Esophagus squamous epithelium (tissue), 5 donors: ENCODE measurements at places on chromosomes 2 and 18.

GRCh38 chr18:33128581-33128980, 311.9 kb downstream of the CCDC178 start:
- no peak for DNase-seq

GRCh38 chr18:68466672-68467071, 248.2 kb downstream of the TMX3 start:
- DNase-seq = no peak

GRCh38 chr2:28633746-28634145, 117.9 kb upstream of the PPP1CB start:
- DNase-seq = no peak

- DNase-seq = no peak
Measured at GRCh38 chr18:27948986-27949385, 227.9 kb downstream of the CDH2 start.

- no peak for DNase-seq
Measured at GRCh38 chr2:231542136-231542535, 11.9 kb upstream of the NMUR1 start.

DNA sequence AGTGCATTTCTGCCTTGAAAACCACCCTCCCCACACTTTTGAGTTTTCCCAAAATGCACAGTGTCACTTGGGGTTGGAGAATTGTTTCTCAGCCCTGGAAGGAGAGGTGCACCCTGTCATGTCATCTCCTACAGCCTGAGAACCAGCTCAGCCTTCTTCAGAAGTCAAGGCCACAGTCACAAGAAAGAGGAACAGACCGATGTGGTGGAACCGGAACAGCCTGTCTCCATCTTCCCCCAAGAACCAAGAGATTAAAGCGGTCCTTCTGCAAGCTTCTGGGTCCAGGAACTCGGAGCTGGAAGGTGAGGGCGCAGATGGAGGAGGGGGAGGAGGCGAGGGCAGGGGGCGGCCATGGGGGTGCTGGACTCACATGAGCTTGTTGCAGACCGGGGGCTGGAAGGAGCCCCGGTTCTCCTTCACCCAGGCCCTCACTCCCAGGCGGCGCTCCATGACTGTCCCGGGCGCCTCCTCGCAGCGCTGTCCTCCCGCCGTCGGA, 248 bp downstream of the HAAO start:
- DNase-seq = no peak

DNA sequence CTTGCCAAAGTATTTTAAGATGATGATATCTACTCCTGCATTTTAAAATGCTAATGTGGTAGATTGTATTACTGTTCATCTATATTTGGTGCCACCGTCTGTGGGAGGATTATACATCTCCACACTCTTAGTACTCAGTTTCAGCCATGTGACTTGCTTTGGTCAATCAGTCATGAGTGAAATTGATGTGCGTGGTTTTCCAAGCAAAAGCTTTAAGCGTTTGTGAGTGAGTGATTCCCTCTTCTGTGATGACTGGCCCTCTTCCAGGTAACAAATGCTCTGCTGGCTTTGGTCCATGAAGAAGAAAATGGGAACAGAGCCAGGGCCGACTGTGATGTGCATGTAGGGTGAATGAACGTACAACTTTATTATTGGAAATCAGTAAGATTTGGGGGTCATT, 330.4 kb downstream of the LPIN1 start:
- DNase-seq = no peak

GRCh38 chr2:120167272-120167671, 55.9 kb downstream of the TMEM185B start:
- DNase-seq = no peak

DNA sequence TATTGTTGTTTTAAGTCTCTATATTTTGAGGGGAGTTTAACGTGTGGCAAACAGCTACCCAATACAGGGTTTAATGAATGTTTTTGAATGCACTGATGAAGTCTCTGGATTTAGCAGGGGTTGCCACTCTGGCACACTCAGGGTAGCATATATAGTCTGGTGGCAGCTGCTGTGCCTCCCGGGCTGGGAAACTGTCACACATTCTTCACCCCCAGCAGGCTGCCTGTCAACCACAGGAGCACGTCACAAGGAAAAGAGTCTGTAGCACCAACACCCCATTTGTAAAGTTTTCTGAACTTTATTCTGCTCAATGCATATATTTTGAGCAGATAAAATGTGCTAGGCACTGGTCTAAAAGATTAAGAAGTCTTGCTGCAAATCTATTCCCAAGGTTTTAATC, 39.3 kb downstream of the NGEF start:
- DNase-seq = no peak

DNA sequence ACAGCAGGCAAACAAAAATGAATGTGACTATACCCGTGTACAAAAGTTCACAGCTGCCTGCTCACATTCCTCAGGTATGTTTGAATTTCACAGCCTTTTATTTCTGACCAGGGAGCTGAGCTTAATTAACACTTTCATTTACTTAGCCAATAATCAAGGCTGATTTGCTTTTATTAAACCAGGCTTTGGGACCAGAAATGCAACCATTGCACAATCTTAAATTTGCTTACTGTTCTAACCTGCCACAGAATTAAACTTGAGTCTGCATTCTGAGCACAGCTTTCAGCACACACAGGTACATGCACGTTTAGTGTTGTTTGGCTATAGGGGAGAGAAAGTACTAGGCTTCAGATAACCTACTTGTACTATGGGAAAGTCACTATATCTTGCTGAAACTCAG, 372.4 kb upstream of the ATP5MC3 start:
- no peak for DNase-seq

- DNase-seq = no peak
Measured at GRCh38 chr2:209044307-209044706, 379.5 kb upstream of the MAP2 start.

DNA sequence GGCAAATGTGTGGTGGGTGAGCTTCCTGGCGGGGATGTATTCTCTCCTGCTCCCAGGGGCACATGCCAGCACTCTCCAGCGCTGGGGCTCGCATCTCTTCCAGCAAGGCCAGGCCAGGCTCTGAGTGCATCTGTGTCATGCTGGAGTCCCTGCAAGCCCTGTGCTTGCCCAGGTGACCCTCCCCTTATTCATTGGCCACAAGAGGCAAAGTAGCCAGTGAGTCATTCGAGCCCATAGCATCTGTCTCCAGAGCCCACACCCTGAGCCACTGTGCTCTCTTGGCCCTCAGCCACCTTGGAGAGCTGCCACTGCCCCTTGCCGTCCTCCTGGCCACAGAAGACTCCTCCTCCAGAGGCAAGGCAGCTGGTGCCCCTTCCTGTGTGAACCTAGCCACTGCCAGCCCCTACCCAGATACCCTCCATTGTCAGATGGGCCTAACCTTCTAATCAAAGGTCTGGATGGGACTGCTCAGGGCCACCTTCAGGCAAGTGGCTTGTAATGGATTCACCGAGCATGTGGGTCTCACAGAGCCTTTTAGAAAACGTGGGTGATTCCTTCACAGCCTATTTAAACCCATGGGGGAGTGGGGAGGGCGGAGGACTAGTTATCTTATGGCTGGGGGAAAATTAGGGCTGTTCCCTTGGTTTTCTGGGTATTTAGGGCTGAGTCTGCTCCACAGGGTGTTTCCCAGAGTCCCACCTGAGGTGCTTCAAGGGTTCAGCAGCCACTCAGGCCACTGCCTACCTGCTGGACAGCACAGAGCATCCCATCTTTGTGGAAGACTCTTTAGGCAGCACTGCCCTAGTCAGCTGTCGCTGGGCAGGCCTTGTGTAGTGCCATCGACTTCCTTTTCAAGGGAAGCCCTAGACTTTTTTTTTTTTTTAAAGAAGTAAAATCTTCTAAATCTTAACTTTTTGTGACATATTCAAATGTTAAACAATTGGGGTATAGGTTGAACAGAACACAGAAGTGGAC, 137.4 kb downstream of the ACOXL start:
- DNase-seq = no peak

GRCh38 chr18:33146014-33146413, 294.5 kb downstream of the CCDC178 start:
- DNase-seq = no peak

- DNase-seq = no peak
Measured at GRCh38 chr2:157267476-157267875, 10.0 kb downstream of the GALNT5 start.

DNA sequence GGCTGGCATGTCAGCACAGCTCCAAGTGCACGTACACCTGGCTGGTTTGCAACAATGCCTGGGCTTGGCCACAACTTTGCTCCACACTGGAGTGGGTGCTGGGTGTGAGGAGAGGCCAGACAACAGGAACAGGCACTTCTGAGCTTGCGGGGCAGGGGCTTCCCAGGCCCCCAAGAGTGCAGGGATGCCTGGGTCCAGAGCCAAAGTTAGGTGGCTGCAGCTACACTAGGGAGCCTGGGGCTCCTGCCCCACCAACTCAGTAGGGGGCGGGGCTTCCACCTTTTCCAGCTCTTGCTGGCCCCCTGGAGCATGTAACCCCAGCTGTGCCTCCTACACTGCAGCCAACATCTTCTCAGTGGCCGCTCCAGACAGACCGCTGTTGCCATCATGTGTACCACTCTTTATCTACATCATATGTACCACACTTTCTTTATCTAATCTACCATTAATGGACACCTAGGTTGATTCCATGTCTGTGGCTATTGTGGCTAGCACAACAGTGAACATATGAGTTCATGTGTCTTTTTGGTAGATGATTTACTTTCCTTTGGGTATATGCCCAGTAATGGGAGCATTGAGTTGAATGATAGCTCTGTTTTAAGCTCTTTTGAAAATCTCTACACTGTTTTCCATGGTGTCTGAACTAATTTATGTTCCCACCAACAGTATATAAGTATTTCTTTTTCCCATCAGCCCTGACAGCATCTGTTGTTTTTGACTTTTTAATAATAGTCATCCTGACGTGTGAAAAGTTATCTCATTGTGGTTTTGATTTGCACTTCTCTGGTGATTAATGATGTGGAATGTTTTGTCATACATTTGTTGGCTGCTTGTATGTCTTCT, 87.9 kb downstream of the ZNF804A start:
- DNase-seq = no peak

DNA sequence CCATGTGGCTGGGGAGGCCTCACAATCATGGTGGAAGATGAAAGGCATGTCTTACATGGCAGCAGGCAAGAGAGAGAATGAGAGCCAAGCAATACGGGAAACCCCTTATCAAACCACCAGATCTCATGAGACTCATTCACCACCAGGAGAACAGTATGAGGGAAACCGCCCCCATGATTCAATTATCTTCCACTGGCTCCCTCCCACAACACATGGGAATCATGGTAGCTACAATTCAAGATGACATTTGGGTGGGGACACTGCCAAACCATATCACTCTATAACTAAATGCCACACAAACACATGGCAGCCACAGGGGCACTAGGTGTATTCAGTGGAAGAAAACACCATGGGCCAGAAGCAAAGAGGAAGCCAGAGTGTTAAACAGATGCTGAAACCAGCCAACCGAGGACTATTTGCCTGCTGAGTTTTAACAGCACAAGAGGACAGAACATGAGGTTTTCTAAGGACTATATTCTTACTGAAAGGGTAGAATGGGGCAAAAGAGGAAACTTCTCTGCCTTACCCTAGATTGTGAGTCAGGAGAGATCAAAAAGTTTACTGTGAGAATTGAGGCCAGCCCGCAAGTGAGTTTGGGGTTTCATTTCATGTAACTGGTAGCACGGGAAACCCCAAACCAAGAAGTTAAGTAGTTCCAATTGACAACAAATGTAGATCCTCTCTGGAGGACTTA, 49.2 kb downstream of the SIGLEC15 start:
- DNase-seq = no peak

DNA sequence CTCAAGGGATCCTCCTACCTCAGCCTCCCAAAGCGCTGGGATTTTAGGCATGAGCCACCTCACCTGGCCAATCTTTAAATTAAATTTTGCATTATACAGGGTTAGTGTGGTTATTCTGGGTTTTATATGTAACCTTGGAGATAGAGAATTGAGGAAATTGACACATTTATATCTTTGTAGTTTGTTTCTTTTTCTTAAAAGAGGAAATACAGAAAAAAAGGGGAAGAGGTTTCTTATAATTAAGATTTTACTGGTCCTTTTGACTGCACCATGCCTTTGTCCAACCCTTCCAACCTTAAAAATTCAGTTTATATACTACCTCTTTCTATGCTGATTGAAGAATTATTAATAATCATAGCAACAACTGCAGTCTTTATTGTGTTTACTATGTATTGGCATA, 210.1 kb upstream of the STON1 start:
- no peak for DNase-seq

GRCh38 chr2:34401186-34401585, 802.1 kb upstream of the FAM98A start:
- DNase-seq = no peak

DNA sequence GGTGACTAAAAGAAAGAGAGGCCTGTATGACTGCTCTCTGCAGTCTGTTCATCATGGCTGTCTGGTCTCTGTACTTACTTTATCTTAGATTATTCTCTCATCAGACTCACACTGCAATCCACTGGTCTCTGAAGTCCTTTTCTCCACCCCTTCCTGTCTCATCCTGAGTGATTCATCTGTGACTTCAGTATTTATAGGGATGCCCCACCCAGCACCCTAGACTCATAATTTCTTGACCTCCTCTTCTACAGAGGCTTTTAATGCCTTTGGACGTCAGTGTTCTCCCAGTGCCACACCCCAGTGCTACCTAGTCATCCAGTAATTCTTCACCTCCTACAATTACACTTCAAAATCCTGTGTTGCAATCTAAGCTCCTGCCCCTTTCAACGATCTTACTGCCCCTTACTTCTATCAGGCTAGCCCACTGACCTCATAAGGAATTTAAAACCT, 14.9 kb upstream of the ITPRID2 start:
- DNase-seq = no peak

DNA sequence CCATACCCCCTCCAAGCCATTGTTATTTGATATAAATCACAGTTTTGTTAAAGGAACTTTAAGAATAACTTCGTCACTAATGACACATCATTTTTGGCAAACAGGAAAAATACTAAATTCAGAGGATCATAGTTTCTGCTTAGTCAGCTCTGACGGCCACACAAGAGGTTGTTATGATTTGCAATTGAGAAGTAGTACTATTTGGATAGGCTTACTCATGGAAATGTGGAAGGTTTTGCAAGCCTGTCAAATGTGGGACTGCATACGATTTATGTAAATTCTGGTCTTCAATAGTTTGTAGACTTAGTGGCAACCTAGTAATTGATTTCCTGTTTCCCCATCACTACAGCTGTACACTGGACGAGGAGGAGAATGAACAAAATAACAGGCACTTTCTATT, 108.1 kb downstream of the ARHGEF33 start:
- DNase-seq = no peak

- DNase-seq = no peak
Measured at GRCh38 chr18:46706968-46707367, 49.9 kb downstream of the ST8SIA5 start.

- DNase-seq = no peak
Measured at GRCh38 chr2:9002637-9003365, 683 bp downstream of the MBOAT2 start.

GRCh38 chr2:85132834-85133637, at the start of gene TCF7L1:
TCF7L1 (plus strand) TSS chr2:85133392; CDS start chr2:85133685, 293 bp downstream.
- DNase-seq = no peak

GRCh38 chr2:60759654-60760053, 3.6 kb downstream of the PAPOLG start:
- DNase-seq = no peak
